ENCODE measurements at places on chromosomes 6 and 20. TPM values are rescaled to one million over a fixed set of nuclear protein-coding genes. Genes with fewer than 3 reads are reported as not detected.

Gene ULBP1
- 0.08 TPM for total RNA-seq

GRCh38 chr6:129469070-129469662 lies 240.8 kb downstream of the ARHGAP18 start:
- DNase-seq = no peak

GRCh38 chr6:129672341-129672682 lies 37.7 kb downstream of the ARHGAP18 start:
- no peak for DNase-seq

Gene HRH3
- not detected for total RNA-seq

- DNase-seq = no peak
Measured at GRCh38 chr20:19947611-19948264, 69.4 kb upstream of the NAA20 start.

DNA sequence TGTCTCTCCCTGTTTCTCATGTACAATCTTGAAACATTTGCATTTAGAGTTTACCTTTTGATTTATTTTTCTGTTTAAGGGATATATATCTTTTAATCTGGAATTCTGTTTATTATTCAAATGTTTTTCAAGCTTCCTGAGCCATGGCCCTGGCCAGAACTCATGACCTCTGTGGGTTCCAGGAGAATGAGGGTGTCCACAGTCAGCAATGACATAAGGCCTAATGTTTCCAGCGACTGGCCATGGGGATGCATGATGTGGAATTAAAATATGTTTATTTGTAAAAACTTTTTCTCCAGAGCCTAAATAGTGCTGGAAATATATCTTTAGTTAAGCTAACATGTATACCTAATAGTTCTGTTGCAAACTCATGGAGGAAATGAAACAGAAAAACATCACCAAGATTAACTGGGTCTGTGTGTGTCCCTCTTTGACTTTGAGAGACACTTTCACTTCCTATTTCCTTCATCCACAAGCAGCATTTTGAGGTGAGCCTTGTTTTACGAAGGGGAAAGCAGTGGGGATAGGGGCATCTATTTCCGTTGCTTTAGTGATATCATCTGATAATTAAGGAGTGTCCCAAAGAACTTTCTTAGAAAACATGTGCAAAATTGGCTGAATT lies 87.6 kb downstream of the SMOC2 start:
- DNase-seq = no peak

GRCh38 chr6:157788180-157788579 lies 34.9 kb upstream of the SNX9 start:
- DNase-seq = no peak

- DNase-seq = no peak
Measured at GRCh38 chr6:108417027-108417426, 122.2 kb downstream of the AFG1L start.

GRCh38 chr20:37714978-37715672 lies 21.3 kb downstream of the CTNNBL1 start:
- DNase-seq = no peak

- DNase-seq = no peak
Measured at GRCh38 chr6:90049295-90049694, 155.0 kb downstream of the GJA10 start.

Gene CASS4
- 0.80 TPM for total RNA-seq

DNA sequence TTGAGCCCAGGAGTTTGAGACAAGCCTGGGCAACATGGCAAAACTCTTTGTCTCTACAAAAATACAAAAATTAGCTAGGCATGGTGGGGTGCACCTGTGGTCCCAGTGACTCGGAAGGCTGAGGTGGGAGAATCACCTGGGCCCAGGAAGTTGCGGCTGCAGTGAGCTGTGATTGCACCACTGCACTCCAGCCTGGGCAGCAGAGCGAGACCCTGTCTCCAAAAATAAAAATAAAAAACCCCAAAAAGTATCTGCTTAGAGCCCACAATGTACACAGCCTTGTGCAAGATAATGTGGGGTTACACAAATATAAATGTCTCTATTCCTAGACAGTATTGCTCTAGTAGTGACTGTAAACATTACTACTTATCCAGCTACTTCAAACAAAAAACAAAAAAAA lies 5.9 kb downstream of the ESF1 start:
- no peak for DNase-seq

DNA sequence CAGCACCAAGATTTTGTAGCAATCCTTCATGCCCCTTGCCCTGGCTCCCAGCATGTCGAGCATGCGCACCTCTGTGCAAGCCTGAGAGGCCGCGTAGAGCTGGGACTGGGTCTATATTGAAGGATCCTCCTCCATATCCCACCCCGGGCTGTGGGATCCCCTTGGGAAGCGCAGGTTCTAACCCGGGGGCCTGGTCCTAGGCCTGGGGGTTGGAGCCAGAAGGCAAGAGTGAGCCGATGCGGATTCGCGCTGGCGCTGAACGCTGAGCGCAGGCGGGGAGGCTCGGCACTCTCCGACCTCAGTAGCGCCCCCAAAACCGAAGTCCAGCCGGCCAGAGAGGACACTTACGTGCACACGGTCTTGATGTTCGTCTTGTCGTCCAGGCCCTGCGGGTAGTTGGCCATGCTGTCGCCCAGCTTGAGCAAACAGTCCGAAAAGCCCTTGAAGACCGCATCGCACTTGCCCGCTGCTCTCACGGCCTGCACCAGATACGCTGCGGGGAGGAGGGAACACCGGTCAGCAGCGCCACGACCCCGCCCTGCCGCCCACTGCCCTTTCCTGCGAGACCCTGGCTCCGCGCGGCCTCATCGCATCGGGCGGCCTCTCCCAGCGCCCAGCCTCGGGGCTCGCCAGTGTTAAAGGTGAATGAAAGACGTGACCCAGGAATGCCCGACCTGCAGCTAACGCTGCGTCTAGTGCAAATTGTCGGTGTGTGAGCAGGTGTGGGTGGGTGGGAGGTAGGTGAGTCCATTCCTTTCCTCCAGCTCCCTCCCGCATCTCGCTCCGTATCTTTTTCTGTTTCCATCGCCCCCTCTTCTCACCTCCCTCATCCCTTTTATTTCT lies 4.5 kb downstream of the NRN1 start:
- DNase-seq = no peak

Gene CST2
- total RNA-seq = not detected

DNA sequence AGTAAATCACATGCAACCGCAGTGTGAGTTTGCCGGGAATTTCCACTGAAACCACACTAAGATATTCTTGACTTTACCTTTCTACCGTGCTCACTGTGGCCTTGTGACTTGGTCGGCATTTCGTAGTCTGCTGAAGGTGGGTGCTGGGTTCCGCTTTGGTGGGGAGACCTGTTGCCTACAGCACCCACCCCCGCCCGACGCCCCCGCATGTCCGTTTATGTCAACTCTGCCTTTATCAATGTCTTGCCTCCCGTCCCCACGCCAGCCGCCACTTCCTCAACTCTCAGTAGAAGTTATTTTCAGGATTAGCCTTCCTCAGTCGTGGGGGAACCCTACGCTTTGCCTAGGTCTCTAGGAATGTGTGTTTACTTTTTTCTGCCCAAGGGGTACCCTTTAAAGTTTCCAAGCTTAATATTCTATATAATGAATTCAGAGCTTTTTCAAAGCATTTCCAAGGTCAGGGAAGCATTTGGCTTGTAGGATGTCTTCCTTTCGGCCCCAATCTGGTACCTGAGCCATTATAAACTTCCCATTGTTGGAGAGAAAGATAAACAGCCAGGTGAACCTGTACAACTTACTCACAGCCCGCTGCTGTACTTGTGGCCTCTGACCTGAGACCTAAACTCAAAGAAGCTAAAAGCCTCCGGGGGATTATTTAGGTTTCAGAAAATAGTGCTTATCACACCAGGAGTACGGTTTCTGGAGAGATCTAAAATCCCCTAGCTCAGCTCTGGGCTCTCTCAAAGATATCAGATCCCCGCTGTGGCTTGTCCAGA lies 54.2 kb downstream of the TBC1D7 start:
- peak; percentile 35 for DNase-seq

DNA sequence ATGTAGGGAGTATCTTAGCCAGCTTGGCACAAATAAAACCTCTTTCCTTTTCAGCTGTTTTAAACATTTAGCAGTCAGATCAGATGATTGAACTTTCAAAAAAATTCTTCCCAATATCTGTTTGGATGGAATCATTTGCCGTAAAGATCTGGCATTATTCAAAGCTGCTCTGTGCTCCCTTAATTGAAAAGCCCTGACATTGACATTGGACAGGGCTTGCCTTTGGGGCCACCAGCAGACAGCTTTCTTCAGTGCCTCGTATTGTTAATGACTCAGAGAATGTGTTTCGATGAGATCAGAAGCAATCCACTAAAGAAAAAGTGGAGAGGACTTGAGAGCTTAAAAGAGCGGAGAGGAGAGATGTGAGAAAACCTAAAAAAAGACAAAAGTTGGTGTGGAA lies 343.5 kb downstream of the NRN1 start:
- no peak for DNase-seq

DNA sequence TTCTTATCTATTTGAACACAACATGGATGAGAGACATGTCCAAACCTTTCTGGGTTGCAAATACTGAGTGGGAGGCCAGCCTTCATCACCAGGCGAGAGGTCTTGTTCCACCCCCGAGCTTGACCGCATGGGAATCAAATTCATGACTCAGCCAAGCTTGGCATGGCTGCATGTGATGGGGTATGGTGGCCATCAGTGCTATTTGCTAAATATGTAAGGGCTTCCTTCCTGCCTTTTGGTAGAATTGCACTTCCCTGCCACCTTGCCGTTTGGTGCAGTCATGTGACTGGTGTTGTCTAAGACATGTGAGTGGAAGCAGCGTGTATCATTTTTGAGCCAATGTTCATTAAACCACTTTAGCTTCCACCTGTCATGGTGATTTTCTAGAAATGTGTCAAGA lies 508.9 kb upstream of the SULF2 start:
- DNase-seq = no peak

GRCh38 chr6:51569594-51569993 lies 517.8 kb downstream of the PKHD1 start:
- DNase-seq = no peak

- no peak for DNase-seq
Measured at GRCh38 chr6:2007165-2007564, 238.2 kb downstream of the GMDS start.

Gene KCNQ5
- total RNA-seq = 0.44 TPM

- DNase-seq = peak; percentile 79
Measured at GRCh38 chr6:12957321-12958051, 240.9 kb downstream of the PHACTR1 start.

Gene SLC17A2
- not detected for total RNA-seq

DNA sequence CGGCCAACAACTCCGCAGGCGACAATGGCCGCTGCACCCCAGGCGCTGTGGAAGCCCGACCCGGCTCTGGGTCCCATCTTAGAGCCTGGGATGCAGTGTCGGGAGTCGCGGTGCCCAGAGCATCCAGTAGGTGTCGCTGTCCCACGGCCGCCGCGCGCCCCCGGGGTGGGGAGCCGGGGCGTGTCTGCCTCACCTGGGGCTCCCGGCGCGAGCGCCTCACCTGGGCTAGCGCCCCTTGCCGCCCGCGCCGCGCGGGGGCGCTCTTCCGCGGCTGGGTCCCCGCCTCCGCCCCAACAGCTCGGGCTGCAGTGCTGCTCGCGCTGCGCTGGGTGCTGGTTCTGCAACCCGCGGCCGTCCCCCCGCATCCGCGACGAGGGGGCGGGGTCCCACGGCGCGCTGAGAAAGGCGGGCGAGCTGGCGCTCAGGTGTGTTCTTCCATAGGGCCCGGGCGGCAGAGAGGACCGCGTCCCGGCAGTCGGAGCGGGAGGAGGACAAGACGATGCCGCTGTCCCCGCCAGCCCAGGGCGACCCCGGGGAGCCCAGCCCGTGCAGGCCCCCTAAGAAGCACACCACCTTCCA lies at the start of gene CRYBG1:
CRYBG1 (plus strand) TSS at position 308 of the 579 bp plus-strand sequence; CDS start at position 500, 192 bp downstream.
- DNase-seq = peak; percentile 33

GRCh38 chr6:87590417-87590880 lies 514 bp downstream of the ORC3 start:
- DNase-seq = no peak

DNA sequence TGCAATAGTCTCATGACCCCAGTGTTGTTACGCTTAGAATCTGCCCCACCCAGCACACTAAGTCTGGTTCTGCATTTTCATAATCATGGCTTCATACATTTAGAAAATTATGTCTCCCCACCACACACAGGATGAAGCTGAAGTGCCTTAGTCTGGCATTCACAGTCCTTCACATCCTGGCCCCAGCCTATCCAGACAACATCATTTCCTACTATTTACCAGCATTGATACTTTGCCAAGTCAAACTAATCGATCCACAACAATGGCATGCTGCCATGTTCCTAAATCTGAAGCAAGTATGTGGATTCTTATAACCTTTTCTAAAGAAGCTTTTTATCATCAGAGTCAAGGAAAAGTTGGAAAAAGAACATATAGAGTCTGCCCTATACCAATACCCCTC lies 132.4 kb upstream of the FBXL4 start:
- no peak for DNase-seq

- DNase-seq = no peak
Measured at GRCh38 chr6:131642987-131643611, 6.0 kb downstream of the ENPP3 start.

GRCh38 chr6:113595911-113596376 lies 261.2 kb upstream of the MARCKS start:
- DNase-seq = no peak

All from left cardiac atrium (tissue), 4 donors.